ENCODE measurements at places on chromosomes 7 and 10. TPM values are rescaled to one million over a fixed set of nuclear protein-coding genes. Genes with fewer than 3 reads are reported as not detected.

Gene FOXP2
- 53.2 TPM for total RNA-seq

Gene GBX1
- not detected for total RNA-seq

Gene TUBB8
- total RNA-seq = not detected

Gene MCM7
- total RNA-seq = 35.3 TPM
